ENCODE measurements at places on chromosomes 13 and 19.

GRCh38 chr19:57282011-57282643 is 1.8 kb downstream of the ZNF460 start:
- DNase-seq = no peak

DNA sequence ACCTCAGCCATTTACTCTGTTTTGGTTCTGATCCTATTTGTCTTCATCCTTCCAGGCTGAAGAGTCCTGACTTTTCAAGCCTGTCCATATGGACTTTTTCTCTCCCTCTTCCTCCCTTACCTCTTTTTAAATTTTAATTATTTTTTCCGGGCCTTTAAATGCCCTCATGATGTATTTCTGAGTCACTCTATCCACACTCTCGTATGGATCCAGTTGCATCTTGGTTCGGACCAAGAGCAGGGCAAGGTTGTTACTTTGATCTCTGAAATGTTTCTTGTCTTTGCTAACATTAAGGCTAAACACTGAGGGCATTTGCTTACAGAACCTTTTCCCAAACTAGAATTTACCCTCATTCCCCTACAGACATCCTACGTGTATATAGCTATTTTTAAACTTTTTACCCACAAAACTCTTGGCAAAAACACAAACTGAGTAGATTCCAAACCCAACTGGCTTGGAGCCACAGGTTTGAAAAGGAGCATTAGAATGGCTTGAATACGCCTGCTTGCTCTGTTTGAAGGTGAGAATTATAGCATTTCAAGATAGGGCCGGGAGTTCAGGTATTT is 47.4 kb upstream of the SERPINE3 start:
- DNase-seq = no peak

- DNase-seq = no peak
These were observed 88.3 kb downstream of the DHRS12 start for GRCh38 chr13:51715613-51716012.

GRCh38 chr13:51564671-51565070 is 19.6 kb upstream of the WDFY2 start:
- no peak for DNase-seq

- DNase-seq = no peak
These were observed 10.3 kb downstream of the CBARP start for GRCh38 chr19:1227304-1228054.

DNA sequence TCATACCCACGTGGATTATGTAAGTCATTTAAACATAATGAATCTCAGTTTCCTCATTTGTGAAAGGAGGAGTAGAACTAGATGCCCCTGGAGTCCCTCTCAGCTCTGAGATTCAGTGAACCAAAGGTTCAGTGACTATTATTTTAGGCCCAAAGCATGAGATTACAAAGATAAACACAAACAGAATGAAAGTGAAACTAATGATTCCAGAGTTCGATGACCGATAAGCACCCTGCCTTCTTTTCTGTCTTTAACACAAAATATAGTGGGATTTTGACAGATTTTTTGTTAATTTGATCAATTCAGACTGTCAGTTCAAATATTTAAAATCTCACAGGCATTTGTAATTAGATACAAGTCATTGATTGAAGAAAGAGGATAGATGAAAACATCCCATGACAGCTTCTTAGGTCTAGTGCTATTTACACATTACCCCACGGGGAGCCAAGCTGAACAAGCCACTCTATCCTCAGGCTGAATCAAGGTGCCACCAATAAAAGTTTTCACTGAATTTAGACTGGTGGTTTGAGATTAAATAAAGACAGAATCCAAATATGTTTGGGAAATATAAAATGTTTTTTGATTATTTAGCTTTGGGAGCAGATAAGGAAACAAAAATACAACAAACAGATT is 64.6 kb upstream of the RAP2A start:
- no peak for DNase-seq

DNA sequence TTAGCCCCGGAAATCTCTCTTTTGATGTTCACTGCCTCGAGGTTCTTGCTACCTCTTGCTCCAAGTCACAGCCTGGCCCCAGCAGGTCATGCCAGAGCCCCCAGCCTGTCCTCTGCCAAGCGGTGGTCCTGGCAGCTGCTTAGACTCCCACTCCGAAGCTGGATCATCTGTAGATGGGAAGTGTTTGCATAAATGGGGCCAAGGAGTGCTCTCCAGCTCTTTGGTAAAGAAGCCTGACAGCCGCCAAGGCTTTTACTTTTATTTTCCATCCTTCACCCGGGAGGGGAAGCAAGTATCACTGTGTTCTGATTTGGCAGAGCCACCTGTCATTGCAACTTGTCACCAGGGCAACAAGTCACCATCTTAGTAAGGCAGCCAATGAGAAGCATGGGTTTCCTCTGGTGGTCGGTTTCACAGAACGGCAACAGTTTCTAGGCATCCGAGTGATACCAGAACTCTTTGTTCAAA is 10.6 kb upstream of the RETN start:
- no peak for DNase-seq

DNA sequence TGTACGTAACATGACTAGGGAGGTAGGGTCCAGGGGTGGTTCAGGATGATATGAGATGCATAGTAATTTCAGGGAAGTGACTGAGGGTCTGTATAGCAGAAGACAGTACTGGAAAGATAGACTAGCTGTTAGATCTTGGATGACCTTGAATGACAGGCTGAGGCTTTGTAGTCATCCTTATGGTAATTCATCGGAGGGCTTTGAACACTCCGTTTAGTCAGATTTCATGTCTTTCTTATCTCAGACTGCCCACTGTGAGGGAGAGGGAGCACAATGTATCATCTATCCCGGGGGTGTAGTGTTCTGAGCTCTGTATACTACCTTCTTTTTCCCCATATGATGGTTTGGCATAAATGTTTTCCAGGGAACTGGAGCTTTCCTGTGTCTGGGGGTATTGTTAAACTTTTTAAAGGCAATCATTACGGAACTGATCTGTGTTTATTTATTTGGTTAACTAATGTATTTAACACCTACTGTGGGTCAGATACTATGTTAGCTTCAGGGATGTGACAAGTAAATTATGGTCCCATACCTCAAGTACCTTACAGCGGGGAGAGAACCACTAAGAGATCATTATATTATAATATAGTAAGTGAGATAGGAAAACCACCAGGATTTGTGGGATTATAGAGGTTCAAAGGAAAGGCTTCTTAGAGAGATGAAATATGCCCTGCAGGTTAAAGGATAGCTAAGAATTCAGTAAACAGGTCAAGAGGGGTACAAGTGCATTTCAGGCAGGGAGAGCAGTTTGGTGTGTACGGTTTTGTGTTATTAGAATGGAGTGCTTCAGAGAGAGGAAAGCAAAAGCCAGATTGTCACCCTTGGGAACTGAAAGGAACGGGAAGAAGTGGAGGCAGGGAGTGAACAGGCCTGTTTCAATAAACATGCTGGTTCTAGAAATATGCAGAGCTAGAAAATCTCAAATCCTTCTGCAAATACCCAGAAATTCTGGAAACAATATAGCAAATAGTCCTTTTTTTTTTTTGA is 164.8 kb upstream of the KL start:
- DNase-seq = no peak

- no peak for DNase-seq
These were observed 1.3 kb downstream of the DOCK6 start for GRCh38 chr19:11260996-11261395.

GRCh38 chr13:74930402-74931165 is 551.4 kb downstream of the TBC1D4 start:
- no peak for DNase-seq

- no peak for DNase-seq
These were observed 35.4 kb downstream of the WDFY2 start for GRCh38 chr13:51619614-51620013.

DNA sequence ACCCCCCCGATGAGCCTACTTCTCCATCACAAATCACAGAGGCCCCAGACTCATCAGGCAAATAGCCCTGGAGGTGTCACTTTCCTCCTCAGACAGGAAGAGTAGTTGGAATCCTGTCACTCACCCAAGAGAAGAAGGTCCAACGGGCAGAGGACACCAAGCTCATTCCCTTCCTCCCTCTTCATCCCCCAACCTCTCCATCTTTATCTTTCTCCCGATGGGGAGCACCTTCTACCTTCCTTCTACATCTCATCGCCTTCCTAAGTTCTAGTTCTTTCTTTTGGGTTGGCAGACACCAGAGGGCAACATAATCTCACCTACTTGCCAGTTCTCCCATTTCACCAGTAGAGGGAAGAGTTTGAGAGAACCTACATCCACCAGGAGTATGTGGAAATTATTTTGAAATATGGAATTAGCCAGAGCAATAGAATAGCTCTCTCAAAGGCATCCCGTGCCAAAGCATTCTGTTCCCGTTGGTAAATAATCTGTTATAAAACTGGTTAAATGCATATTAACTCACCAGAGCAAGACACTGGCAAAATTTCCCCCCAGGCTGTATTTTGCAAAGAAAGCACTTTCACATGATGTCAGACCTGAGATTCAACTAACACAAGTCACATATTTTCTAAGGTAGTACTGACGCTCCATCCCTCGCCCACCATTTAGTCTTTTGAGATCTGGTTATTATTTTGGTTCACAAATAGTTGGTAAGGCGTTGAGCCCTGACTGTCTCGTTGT is 55.0 kb downstream of the ZIC5 start:
- peak; percentile 85 for DNase-seq

DNA sequence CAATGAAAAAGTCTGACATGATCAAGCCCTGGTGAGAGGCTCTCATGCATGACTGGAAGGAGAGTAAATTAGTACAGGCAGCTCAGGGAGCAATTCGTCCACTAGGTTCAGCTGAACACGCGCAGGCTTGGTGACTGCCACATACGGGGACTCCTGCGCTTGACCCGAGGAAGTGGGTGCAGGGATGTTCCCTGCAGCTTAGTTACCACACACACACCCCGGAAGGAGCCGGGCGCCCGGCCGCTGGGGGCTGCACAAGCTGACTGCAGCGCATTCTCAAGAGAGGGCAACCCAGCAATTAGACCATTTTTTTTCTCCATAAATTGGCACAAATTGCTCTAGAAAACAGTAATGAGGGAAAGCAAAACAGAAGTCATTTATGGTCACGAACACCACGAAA is 23.0 kb upstream of the MIER2 start:
- no peak for DNase-seq

DNA sequence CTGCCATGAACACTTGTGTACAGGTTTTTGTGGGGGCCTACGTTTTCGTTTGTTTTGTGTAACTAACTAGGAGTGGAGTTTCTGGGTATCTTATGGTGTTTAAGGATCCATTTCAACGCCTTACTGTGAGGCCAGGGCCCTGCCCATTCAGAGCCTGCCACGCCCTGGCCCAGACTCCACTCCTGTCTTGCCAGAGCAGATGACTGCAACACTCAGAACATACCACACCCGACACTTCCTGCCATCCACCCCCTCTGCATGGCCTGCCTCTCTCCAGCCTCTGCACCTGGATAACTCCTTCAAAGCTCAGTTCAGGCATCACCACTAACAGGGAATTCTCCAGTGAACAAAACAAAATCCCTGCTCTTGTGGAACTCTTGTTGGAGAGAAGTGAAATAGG is 43.2 kb downstream of the RGCC start:
- DNase-seq = no peak
